Fibroblast of the conjunctiva (primary cell): ENCODE measurements at places on chromosomes 2 and 18.

- no peak for DNase-seq
Observed at GRCh38 chr18:23636071-23636399, 26.7 kb downstream of the ANKRD29 start.

DNA sequence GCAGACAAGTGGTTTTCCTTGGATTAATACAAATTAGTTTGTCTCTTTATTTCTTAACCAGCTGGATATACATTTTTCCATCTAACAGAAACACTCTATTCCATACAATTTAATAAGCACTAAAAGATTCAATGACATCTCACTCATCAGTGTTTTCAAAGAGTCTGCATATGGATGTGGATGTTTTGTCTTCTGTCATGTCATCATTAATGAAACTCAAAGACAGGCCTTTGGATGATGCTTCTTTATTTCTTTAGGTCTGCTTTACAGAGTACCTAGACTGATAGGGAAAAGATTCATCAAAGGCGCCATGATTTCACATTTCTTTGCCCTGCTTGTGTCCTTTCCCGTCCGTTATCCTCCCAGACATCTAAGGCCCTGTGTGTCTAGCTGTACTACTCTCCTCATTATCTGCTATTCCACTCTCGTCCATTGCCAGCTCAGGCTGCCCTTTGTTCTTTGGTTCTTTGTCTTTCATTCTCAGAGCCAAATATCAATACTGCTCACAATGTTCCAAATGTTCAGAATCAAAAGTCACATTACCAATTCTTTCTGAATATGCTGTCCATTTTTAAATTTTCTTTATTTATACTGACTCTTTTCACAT, 232.3 kb upstream of the CHAC2 start:
- DNase-seq, result no peak

DNA sequence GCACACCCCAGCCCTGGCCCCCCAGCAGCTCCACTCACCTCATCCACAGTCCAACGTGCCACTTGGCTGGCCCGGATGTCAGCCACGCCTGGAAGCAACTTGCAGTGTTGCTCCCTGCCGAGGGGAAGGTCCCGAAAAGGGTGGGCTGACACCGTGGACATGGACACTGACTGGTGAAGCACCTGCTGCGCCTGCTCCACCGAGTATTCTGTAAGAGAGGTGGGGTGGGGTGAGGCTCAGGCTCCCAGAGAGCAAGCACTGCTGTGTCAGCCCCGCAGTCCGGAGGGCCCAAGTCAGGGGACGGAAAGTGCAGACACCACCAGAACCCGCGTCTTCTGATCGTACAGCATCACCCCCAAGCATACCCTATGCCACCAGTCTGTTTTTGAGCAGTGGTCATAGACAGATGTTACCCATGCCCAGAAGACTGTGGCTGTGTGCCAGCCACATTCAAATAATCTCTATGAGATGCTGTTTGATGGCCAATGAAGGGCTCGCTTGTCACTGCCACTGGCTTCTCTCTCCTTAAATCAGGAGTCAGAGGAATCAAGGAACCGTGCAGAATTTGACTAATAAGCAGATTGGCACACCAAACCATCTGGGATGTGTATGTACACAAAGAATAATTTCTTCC, 74.2 kb upstream of the TMEM200C start:
- no peak for DNase-seq

DNA sequence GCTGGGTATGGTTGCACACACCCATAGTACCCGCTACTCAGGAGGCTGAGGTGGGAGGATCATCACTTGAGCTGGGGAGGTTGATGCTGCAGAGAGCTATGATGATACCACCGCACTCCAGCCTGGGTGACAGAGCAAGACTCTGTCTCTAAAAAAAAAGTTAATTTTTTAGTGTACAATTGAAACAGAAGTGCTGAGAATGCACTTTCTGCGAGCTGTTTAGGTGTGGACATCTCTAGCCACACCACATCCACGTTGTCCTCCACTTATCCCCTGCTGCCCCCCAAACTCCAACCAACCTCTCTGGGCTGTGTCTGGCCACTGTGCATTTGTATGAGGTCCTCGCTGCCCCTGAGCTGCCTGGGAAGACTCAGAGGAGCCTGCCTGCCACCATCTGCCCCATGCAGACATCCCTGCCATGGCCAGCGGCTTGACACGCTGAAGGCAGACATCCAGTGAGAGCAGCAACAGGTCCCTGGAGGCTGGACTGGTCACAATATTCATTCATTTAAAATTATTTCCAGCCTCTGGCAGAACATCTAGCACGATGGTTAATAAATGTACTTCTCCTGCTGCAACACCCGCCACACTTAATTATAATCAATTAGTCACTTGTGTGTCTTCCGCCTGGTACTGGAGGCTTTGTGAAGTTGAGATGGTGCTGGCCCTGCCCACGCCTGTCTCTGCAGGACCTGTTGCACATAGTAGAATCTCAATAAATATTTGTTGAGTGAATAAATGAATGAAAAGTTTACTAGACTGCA, 3.7 kb upstream of the AFF3 start:
- DNase-seq, result no peak

- peak; percentile 43 for DNase-seq
Observed at GRCh38 chr18:59631583-59632181, 65.5 kb downstream of the CCBE1 start.

DNA sequence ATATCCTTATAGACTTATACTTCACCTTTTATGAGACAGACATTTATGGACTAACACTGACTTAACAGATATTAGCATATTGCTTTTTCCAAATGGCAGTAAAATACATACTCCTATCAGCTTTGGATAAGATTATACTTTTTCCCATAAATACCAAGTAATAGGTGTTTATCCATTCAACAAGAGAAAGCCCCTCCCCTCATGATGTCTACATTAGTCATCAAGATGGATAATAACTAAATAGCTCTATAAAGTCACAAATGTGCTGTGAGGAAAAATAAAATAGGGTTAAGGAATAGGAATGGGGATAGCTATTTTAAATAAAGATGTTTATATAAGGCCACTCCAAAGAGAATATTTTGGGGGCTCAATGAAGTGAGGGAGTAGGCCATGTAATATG, 39.4 kb downstream of the CSRNP3 start:
- no peak for DNase-seq

DNA sequence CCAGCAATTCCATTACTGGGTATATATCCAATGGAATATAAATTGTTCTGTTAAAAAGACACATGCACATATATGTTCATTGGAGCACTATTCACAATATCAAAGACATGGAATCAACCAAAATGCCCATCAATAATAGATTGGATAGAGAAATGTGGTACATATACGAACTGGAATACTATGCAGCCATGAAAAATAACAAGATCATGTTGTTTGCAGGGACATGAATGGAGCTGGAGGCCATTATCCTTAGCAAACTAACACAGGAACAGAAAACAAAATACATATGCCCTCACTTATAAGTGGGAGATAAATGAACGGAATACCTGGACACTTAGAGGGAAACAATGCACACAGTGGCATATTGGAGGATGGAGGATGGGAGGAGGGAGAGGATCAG, 355.8 kb downstream of the CCDC85A start:
- DNase-seq, result no peak

- no peak for DNase-seq
Observed at GRCh38 chr18:31065036-31065773, 22.7 kb upstream of the DSC3 start.

GRCh38 chr2:234969306-234970098, 17.7 kb downstream of the SH3BP4 start:
- DNase-seq, result no peak

GRCh38 chr2:202671317-202672035, 36.7 kb downstream of the FAM117B start:
- DNase-seq, result no peak

DNA sequence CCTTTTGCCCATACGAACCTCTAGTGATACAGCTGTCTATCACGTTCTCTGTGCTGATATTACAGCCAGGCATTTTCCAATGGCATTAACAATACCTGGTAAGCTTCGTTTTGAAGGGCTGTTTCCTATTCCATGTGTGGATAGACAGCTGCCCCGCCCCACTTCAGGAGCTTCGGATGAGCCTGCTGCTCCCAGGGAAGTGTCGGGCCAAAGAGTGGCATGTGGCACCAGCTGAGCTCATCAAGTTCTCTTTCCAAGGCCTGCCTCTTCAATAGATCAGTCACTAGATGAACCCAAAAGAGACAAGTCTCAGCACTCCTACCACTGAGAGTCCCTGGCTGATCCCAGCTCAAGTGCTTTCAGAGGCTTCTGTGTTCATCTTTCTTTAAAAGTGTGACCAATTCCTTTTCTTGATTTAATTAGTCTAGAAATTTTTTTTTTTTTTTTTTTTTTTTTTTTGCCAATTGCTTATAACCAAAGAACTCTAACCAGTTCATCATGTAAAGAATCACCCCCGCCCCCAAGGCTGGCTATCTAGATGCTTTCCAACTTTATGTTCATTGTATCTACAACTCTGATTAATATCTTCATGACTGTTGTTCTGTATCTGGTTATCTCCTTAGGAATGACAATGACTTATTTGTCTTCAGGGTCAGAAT, 46.6 kb downstream of the HDAC4 start:
- DNase-seq, result no peak

GRCh38 chr18:53093636-53094035, 753.6 kb downstream of the DCC start:
- no peak for DNase-seq

DNA sequence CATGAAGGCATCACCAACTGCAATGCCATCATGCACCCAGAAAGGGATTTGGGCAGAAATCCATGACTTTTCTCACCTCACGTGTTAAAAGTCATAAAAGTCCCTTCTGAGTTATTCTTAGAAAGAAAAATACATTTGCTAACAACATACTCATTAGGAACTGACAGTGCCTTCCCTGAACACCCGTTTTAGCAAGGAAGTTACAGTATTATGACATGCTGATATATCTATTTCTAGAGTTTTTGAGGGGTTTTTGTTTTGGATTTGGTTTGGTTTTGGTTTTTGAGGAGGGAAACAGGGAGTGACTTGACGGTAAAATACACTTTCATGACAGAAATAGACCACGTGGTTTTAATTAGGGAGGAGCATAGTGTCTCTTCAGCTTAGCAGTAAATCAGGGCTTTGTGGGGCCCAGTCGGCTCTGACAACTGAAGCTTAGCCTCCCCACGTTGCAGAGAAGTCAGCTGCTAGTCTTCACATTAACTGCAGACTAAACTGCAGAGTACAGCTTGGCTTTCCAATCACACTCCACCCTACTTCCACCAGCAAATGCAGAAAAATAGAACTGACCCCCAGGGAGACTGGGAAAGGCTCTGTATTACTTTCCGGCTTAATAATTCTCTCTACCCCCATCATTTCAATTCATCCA, 141.4 kb downstream of the FAM124B start:
- peak; percentile 35 for DNase-seq
